NCI-H1436 (cell line): ENCODE measurements at places on chromosomes 11 and 22.

DNA sequence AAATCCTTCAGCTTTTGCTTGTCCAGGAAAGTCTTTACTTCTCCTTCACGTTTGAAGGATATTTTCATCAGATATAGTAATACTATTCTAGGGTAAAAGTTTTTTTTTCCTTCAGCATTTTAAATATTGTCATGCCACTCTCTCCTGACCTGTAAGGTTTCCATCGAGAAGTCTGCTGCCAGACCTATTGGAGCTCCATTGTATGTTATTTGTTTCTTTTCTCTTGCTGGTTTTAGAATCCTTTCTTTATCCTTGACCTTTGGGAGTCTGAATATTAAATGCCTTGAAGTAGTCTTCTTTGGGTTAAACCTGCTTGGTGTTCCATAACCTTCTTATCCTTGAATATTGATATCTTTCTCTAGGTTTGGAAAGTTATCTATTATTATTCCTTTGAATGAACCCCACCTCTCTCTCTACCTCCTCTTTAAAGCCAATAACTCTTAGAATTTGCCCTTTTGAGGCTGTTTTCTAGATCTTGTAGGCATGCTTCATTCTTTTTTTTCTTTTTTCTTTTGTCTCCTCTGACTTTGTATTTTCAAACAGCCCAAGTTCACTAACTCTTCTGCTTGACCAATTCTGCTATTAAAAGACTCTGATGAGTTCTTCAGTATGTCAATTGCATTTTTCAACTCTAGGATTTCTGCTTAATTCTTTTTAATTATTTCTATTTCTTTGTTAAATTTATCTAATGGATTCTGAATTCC is 12.0 kb upstream of the WEE1 start:
- no peak for DNase-seq

DNA sequence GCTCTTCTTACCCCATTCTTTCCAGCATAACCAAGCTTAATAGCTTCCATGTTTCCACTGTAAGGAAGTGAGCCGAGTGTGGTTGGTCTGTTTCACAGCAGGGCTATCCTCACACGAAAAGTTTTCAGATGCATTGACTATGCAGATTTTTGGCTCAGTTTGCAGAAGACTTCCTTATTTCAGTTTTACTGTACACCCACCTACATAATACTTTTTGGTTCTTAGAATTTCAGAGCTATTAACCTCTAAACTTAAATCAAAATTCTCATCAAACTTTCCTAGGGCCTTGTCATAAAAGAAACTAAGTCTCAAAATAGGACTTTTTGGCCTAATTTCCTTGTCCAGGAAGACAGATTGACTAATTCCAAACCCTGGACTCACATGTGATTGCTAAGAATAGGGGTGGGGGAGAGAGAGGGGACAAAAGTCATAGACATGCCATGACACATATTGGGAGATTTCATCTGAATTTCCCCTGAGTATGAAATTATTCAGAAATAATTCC is 7.3 kb upstream of the EHF start:
- DNase-seq, result no peak

- DNase-seq, result no peak
Observed at GRCh38 chr11:130070846-130071200, 1.1 kb downstream of the APLP2 start.

DNA sequence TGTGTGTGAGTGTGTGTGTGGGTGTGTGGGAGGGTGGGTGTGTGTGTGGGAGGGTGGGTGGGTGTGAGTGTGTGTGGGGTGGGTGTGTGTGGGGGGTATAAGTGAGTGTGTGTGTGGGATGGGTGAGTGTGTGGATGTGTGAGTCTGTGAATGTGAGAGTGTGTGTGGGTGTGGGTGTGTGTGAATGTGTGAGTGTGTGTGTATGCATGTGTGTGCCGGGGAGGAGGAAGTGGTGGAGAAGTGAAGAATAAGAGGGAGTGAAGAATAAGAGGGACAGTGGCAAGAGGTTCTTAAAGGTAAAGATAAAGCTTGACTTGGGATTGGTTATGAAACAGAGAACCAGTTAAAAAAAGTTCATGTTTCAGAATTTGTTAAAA is 54.0 kb downstream of the PRR5L start:
- no peak for DNase-seq

- DNase-seq, result no peak
Observed at GRCh38 chr11:12087075-12088004, 23.1 kb upstream of the MICAL2 start.

GRCh38 chr11:44576656-44577055 is 11.2 kb downstream of the CD82 start:
- no peak for DNase-seq

- no peak for DNase-seq
Observed at GRCh38 chr11:79925570-79925969, 484.7 kb upstream of the TENM4 start.

GRCh38 chr11:66069715-66070603 is at the start of gene PACS1:
TSS of gene PACS1 (plus strand) at chr11:66070272. CDS start at chr11:66070487, 215 bp downstream.
- DNase-seq, result peak; percentile 5

GRCh38 chr22:46695346-46696228 is 42.5 kb downstream of the CERK start:
- DNase-seq, result no peak

DNA sequence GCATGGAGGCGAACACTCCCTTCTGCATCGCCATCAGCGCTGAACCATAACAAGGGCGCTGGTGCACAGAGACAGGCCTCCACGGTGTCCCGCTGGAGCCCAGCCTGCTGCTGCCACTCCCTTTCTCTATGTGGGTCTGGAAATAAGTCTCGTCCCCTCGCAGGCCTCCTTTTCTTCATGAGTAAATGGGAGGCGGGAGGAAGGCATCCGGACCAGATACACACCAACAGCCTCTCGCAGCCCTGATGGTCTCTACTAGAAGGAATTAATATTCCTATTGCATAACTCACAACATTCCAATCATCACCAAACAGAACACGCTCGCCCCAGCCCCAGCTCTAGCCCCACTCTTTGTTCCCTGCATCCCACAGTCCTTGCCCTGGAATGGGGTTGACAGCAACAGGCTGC is 14.9 kb downstream of the RASD2 start:
- no peak for DNase-seq

- DNase-seq, result no peak
Observed at GRCh38 chr11:27234961-27235360, 128.1 kb downstream of the CCDC34 start.

DNA sequence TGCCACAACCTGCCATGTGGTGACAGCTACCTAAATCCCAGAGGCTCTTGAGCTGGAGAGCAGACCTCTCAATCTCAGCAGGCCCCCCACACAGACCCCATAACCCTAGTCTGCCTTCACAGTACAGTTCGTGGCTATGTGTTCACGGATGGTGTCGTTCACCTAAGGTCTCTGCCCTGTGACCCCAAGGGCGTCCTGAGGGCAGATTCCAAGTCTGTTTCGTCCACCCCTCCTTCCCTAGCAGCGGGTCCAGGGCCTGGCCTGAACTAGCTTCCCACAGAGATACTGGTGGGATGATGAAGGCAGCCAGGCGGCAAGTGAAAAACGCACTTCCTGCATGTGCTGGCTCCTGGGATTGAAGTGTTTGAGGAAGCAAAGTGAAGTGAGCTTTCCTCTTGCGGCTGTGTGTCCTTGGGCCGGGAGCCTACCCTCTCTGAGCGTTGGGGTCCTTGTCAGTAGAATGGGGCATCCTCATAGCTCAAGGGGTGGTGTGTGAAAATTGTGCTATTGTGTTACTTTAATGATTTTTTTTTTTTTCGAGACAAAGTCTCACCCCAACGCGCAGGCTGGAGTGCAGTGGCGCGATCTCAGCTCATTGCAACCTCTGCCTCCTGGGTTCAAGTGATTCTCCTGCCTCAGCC is 70.1 kb downstream of the LRP5 start:
- DNase-seq, result no peak

DNA sequence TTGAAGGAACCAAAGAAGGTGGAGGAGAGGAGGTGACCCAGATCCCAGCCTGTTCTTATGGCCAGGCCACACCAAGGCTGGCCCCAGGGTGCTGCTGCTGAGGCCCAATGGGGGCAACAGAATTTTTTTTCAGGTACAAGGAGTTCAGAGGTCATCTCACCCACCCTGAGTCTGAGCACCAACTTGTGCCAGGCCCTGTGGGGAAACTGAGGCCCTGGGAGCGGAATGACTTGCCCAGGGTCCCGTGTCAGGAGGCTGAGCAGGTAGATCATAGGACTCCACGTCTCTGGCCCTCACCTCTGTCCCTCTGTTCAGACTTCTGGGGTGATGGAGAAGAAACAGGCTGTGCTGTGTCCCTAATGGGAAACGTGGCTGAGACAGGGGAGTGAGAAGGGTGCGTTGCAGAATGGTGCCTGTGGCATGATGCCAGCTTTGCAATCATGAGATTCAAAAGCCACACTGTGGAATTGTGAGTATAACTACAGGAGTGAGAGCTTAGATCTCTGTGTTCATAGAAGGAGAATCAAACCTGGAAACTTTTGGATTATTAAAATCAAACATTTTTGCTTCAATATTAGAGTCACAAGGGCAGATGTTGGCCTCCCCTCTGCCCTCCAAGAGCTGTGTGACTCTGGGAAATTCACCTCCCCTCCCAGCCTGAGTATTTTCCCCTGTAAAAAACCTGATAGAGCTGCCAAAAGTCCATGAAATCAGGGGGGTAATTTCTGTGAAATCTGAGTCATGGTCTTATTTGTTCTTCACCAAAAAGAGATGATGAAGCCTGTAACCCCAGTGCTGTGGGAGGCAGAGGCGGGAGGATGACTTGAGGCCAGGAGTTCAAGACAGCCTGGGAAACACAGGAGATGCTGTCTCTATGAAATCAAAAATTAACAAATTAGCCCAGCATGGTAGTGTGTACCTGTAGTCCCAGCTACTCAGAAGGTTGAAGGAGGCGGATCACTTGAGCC is 874 bp downstream of the APOL1 start:
- no peak for DNase-seq

DNA sequence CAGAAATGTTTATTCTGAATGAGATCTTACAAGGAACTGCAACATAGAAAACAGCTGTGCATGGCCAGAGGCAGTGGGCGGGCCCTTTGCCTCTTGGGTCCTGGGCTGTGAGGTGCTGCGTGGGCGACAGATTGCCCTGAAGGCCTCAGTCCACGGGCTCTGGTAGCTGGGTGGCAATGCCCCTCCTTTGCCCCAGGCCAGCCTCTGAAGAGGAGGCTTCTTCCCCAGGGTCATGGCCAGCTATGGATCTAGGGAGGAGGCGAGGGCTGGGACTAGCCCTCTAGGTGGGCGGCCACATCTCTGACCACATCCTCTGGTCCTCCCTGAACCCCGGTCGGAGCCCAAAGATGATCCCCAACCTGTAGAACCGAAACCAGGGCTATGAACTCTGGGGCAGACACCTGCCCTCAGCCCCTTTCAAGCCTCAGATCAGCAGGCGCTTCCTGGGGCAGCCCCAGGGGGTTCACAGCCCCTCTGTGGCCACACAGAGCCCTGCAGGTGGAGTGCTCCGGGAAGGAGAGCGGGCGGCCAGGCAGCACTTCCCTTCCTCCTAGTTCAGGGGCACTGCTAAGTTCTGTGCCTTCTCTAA is 6.6 kb upstream of the CDC42BPG start:
- DNase-seq, result no peak

GRCh38 chr11:75946531-75947530 is 131.8 kb downstream of the UVRAG start:
- no peak for DNase-seq

DNA sequence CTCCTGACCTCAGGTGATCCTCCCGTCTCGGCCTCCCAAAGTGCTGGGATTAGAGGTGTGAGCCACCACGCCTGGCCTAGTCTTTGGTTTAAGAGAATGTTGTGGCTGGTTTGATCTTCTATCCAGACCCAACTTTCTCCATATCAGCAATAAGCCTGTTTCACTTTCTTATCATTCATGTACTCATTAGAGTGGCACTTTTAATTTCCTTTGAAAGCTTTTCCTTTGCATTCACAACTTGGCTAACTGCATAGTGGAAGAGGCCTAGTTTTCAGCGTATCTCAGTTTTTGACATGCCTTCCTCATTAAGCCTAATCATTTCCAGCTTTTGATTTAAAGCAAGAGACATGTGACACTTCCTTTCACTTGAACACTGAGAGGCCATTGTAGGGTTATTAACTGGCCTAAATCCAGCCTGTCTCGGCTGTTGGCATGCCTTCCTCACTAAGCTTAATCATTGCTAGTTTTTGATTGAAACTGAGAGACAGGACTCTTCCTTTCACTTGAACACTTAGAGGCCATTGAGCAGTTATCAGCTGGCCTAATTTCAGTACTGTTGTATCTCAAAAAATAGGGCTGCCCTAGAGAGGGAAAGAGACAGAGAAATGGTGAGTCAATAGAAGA is 13.1 kb upstream of the RPL3 start:
- DNase-seq, result no peak

DNA sequence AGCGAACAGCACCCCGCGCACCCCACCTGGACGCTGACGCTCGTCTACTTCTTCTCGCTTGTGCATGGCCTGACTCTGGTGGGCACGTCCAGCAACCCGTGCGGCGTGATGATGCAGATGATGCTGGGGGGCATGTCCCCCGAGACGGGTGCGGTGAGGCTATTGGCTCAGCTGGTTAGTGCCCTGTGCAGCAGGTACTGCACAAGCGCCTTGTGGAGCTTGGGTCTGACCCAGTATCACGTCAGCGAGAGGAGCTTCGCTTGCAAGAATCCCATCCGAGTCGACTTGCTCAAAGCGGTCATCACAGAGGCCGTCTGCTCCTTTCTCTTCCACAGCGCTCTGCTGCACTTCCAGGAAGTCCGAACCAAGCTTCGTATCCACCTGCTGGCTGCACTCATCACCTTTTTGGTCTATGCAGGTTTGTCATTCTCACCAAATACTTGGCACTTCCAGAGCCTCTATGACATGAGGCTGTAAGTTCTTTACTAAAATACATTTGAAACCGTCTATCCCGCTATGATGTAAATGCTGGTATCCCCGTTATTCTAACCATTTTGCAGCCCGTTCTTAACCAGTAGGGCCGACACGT is 535 bp downstream of the AQP11 start:
- DNase-seq, result no peak

- no peak for DNase-seq
Observed at GRCh38 chr22:25048071-25048470, 95.6 kb downstream of the KIAA1671 start.

- DNase-seq, result no peak
Observed at GRCh38 chr22:22944268-22944985, 56.8 kb downstream of the IGLL5 start.

DNA sequence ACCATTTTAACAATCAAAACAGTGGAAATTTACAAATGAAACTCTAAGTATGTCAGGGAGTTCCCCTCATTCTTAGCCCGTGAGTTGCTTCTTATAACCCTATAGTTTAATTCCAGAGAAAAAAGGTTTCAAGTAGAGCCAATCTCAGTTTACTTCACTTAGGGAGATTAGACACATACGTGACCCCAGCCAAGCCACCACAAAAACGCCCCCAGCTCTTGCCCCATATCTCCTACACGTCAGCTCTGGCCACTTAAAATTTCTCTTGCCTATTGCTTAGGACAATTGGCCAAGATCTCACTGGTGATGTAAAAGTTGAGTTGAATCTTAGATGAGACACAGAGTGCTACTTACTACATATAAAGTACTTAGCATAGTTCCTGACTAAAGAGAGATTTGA is 166.4 kb downstream of the ETS1 start:
- DNase-seq, result no peak

- DNase-seq, result no peak
Observed at GRCh38 chr11:72352859-72353551, 81.3 kb downstream of the CLPB start.
